Osteoblast (primary cell): ENCODE measurements at places on chromosomes 7 and 10. TPM values are rescaled to one million over a fixed set of nuclear protein-coding genes. Genes with fewer than 3 reads are reported as not detected.

DNA sequence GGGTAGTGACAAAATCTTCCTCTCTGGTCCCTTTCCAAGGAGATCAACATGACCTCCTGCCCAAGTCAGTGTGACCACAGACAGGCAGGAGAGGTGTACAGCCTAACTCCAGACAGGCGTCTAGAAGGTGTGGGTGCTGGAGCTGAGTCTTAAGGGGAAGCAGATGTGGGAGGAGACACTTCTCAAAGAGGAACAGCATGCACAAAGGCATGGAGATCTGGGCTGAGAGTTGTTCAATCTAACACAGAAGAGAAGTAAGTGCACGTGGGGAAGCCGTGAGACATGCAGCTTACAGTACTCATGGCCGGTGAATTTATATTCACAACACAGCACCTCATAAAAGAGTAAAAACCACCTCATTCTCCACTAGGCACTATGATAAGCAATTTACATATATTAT lies 23.8 kb upstream of the GSDME start:
- no peak for DNase-seq

DNA sequence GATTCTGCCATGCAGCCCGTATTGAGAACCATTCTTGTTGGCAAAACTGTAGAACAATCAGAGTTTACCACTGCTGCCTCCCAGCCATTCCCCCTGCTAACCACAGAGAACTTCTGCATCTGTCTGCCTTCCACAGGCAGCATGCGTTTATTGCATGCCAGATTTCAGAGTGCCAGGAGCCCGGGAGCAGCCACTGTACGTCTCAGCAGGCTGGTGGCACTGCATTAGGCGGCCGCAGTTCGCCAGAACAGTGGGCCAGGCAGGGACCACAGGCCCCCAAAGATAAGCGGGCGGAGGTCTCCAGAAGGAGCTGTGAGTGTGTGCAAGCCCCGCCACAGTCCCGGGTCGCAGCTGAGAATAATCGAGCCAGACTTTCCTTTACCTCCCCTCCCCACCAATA lies 31.8 kb downstream of the ZNF467 start:
- DNase-seq: peak; percentile 75

DNA sequence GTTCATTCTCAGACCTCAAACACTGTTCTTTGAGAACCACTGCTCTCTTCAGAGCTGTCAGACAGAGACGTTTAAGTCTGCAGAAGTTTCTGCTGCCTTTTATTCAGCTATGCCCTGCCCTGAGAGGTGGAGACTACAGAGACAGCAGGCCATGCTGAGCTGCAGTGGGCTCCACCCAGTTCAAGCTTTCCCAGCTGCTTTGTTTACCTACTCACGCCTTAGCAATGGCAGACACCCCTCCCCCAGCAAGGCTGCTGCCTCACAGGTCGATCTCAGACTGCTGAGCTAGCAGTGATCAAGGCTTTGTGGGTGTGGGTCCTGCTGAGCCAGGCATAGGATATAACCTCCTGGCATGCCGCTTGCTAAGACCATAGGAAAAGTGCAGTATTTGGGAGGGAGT lies 80.5 kb upstream of the CYP2C9 start:
- DNase-seq: no peak

DNA sequence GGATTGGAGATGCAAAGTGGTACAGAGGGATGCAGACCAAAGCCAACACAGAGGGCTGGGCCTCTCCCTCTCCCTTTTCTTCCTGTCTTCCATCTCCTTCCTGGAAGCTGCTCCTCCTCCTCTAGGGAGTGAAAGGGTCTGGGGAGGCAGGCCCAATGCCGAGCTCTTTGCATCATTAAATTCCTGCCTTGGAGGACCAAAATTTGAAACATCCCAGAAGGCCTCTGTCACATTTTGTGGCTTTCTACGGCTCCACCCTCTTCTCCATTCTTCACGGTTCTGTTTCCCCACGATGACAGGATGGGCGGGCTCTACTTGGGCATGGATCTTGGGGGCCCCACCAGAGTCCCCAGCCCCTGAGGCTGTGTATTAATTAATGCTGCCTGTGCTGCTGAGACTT lies 76.4 kb downstream of the NEURL1 start:
- DNase-seq: no peak

GRCh38 chr7:16034353-16034752 lies 347.9 kb upstream of the MEOX2 start:
- DNase-seq: no peak

DNA sequence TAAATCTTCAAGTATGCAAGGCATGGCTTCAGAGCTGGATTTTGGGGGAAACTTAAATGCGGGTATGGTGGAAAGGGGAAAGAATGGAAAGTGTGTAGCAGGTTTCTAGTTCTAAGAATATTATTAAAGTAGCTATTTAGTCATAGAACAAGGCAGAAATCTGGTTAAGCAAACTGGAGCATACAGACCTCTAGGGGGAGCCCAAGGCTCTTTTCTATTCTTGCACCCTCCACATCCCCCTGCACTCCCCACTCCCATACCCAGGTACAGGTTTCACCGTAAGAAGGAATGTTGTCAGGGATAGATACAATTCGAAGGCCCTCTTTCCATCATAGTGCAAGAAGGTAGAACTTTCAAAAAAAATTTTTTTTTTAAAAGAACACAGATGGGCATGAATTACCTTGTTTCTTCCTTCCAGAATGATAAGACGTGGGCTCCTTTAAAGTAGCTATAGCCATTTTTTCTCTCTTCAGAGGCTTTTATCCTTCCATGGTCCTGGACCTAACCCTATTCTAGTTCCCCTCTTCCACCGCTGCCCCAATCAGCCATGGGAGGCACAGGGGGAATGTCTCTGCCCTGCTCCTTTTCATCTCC lies 41.5 kb upstream of the SMIM30 start:
- peak; percentile 22 for DNase-seq

DNA sequence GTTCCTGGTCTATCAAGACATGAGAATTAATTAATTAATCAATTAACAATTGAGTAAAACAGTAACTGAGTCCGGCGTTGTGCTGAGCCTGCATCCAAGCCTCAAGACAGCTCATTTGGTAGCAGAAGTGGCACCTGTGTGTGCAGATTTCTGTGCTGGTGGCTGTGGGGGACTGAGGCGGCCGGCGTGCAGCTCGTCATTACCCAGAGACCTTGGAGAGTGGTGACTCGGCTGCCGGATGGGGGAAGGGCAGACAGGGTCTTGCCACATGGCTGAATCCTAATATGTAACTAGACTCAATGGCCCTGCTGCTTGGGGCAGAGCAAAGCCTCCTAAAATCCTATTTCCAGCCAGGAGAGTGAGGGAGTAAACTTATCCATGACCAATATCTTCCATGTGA lies 510.2 kb downstream of the TCERG1L start:
- DNase-seq: no peak

- no peak for DNase-seq
These were observed 802.2 kb upstream of the POM121L12 start for GRCh38 chr7:52233248-52233647.

GRCh38 chr7:127135871-127136485 lies 116.8 kb downstream of the GRM8 start:
- no peak for DNase-seq

DNA sequence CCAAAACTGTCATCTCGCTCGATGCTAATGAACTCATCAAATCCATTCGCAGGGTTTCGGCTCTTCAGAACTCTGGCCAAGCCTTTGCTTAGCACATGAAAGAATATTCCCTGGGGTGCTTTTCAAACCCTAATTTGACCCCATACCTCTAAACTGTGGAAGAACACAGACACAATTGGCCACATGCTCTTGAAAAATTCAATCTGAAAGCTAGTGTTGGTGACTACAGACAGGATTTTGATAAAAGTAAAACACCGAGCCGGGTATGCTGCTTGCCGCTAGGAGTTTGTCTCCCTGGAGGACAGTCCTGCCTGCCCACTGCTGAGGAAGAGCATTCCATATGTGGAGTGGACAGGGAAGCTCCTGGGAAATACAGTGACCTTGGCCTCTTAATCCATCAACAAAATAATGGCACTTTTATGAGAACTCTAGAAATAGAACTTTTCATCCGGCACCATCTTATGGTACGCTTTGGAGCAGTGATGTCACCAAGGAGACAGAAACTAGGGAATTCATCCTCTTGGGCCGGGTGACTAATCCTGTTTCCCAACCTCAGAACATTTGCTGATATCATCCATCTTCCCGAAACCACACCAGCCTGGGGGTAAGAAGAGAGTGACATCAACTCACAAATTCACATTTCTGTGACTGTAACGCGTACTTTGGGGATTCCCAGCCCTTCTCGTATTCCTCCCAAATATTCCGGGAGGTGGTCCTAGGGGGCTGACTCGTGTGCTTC lies 34.2 kb downstream of the MTURN start:
- peak; percentile 87 for DNase-seq

GRCh38 chr7:24956021-24956420 lies 24.0 kb downstream of the OSBPL3 start:
- DNase-seq: no peak

- DNase-seq: no peak
These were observed 163.1 kb upstream of the AGR3 start for GRCh38 chr7:17044861-17045260.

DNA sequence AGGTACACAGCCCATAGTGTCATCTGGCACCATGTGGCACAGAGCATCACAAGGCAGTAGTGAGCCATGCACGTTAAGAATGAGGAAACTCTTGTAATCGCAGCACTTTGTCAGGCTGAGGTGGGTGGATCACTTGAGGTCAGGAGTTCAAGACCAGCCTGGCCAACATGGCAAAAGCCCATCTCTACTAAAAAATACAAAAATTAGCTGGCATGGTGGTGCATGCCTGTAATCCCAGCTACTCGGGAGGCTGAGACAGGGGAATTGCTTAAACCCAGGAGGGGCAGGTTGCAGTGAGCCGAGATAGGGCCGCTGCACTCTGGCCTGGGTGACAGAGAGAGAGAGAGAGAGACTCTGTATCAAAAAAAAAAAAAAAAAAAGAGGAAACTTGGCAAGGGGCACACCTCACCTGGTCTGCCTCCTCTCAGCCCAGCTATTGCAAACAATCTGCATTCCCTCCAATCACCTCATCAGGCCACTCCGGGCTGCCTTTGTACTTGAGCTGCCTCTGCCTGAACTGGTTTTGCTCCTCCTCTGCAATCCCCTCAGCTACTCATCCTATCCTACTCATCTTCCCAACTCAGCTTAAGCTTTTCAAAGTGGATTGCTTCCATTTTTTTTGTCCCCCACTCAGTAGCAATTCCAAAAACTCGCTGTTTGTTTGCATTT lies 46.0 kb upstream of the OPTN start:
- DNase-seq: peak; percentile 5

DNA sequence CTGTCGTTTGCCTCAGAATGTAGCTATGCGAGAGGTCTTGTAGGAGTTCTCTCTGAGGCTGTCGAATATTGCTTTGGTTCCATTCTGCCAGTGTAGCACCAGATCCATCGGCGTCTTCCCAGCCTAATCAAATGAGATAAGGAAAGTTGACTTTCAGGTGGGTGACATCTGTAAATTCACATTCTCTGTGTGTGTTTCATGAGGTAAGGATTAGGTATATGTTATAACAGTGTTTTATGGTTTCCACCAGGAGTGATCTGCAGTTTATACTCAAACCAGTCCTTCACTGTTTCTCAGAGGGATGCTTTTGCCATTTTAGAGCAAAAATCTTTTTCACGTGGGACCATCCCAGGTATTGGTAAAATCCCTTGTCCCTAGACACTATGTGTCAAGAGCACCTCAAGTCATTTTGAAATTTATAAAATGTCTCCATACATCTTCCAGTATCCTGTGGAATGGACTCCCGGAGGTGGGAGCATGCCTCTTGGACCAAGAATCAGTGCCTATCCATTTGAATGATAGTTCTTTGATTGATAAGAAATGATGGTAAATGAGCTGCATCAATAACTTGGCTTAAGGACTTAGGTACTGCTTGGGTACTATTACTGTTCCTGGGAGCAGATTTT lies 7.9 kb downstream of the ANKRD1 start:
- DNase-seq: no peak

The CFAP69 gene
- 5.4 and 8.8 TPM in 2 replicates for total RNA-seq

The HSPA14 gene
- total RNA-seq: 11.9 and 12.7 TPM in 2 replicates

The IL6 gene
- 37.4 and 52.8 TPM in 2 replicates for total RNA-seq

The OR2A1 gene
- total RNA-seq: 0.29 and 0.36 TPM in 2 replicates

The RTKN2 gene
- 7.7 and 8.0 TPM in 2 replicates for total RNA-seq

The MYH16 gene
- under 0.01 TPM in 1 of 2 replicates, not detected in the other for total RNA-seq
